ENCODE measurements at places on chromosomes 7 and 10.

GRCh38 chr10:109306698-109307097 is 616.6 kb downstream of the XPNPEP1 start:
- DNase-seq: no peak

DNA sequence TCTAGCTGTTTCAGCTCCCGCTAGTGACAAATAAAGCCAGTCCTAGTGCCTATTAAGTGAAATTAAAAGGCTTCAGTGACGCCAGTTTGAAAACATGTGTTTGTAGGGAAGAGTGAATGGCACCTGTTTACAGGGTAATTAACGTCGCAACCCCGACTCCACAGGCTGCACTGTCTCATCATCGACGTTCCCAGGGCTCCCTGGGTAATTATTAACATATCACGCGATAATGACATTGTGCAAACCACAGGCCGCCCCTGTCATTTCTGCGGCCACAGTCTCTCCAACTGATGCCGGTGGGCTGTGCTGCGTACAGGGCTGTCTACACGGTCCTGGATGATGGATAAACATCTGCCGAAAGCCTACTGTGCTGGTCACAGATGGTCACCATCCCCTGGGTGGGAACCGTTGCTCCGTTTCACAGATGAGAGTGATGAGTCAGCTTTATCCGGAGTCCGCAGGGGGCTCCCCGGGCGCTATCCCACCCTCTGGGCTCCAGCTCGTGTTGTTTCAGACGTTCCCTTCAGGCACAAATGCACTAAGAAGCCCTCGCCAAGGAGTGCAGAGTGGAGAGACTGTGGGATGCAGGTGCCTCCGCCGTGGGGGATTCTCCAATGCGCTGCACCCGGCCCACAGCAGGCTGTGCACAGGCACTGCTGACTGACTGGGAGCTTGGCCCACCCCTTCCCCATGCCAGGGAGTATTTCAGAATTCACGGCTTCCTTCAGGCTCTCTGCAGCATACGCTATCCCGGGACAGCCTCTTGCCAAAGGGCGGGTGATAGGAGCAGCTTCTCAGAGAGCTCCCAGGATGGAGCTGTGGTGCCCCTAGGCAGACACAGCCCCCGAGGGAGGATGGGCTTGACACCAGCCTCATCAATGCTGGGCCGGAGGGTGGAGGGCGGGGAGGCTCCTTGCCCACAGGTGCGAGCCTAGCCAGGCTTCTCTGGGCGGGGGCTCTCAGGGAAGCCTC is 491.8 kb upstream of the FOXK1 start:
- DNase-seq: no peak

DNA sequence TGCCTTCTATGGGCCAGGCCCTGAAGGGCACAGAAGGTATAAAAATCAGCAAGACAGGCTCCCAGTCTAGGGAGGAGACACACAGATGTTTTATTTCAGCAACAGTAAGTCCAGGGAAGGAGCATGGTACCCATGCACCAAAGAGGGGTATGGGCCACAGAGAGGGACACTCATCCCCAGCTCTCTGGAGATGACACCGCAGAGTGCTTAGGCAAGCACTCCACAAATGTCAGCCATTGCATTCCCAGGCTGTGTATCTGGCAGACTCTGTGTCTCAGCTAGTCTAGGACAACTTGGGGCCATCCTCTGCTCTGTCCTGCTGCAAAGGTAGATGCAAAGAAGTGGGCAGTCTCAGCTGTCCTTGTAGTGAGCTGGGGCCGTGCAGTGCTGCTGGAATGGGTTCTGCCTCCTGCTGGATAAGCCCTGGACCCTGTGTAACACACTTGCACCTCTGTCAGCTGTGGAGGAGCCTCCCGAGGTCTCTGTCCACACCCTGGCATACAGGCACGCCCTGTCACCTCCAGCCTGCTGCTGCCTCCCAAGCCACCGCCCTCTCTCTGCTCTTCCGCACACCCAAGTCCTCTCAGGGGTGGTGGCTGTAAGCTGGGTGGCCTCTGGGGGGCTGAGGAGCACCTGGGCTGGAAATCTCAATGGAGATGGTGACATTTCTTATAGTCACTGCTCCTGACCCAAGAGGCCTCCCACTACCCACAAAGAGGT is 57.6 kb downstream of the VOPP1 start:
- DNase-seq: no peak

GRCh38 chr7:51268859-51269258 is 47.8 kb downstream of the COBL start:
- no peak for DNase-seq

DNA sequence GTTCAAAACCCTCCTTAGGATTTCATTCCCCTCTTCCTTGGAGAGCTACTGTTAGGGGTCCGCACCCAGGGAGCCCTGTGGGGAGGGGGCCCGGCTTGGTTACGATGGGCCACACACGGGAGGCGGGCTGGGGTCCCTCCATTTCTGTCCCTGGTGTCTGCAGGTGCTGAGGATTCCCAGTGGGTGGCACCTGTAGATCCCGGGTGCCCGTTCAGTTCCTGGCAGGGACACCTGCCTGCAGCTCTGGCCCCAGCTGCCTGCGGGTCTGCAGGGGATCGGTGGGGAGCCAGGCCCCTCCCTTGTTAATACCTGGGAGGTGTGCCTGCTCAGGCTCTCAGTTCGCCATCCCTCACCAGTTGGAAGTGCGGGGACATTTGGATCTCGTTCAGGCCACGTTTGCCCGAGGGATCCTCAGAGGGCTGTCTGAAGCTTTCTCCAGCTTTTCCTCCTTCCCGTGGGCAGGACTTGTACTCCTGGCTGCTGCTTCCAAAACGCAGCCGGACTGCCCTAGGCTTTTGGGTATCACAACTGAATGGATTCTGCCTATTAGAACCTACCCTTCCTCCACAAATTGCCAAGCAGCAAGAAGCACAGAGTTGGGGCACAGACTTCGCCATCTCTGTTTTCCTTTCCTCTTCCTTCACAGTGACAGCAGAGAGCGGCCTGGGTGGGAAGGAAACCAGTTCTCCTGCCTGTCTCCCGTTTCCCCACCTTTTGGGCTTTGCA is 22.3 kb upstream of the IL15RA start:
- DNase-seq: no peak

DNA sequence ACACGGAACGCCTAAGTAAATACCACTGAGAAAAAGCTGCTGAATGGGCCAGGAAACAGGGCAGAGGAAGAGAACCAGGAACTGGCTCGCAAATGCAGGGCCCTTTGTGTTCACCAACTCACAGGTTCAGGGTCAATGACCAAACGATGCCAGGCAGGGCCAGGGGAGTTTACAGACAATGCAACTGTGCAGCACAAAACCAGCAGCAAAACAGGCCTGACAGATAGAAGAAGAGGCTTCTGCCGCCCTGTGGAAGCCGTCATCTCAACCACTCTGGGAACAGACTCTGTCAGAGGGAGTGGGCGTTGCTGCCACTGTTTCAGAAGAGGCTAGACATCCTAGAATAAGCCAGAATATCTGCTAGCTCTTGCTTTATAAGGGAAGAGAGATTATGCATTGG is 117.9 kb downstream of the KMT2E start:
- DNase-seq: no peak

DNA sequence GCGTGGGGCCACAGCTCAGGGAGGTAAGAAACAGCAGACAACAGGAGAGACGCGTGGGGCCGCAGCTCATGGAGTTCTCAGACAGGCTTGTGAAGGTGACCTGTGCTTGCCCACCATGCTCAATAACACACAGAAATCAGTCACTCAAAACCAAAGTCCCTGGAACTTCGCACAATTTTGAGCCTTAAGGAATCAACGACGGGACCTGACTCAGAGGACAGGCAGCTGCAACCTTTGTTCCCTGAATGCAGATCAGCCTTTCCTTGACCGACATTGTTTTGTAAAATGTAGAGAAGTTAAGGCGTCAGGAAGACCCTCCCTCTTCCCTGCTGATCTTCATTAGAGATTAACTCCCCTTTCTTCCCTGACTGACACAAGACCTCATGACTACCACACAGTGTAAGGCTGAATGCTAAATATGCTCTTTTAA is 8.5 kb upstream of the KNDC1 start:
- no peak for DNase-seq

DNA sequence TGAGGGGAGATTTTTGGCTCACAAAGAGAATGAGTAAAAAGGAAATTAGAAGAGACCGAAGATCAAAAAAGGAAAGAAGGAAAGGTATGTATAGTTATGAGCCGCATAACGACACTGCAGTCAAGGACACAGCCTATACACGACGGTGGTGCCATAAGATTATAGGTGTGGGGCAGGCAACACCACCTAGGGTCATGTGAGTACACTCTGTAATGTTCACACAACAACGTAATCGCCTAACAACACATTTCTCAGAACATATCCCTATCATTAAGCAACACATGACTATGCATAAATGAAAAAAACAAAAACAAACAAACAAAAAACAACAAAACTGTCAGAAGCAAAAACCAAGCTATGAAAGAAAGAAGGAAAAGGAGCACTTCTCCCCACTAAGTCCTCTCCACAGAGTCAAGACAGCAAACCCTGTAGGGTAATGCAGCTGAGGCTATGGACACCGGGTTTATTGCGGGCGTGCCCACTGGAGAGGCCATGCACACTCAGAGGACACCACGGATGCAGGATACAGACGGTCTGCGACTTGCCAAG is 45.1 kb downstream of the PIP4K2A start:
- DNase-seq: no peak

GRCh38 chr10:100847440-100847839 is 65.3 kb upstream of the SLF2 start:
- DNase-seq: no peak

- peak; percentile 50 for DNase-seq
Measured at GRCh38 chr7:150450491-150451001, at the start of gene GIMAP8. Gene GIMAP8, plus strand, starts transcription at chr7:150450630. Its CDS starts 16,069 bp downstream, at chr7:150466699.

- DNase-seq: no peak
Measured at GRCh38 chr7:95155965-95156364, 168.4 kb downstream of the PON1 start.
